Stimulated activated CD8-positive, alpha-beta memory T cell treated with anti-CD3 and anti-CD28 coated beads, Interleukin-15, amount 100 ng/mL, for 24 hours (primary cell): ENCODE measurements at places on chromosomes 6 and 20.

GRCh38 chr20:9022376-9022775, 46.5 kb upstream of the PLCB4 start:
- DNase-seq, result no peak

- no peak for DNase-seq
Observed at GRCh38 chr6:15016813-15017212, 229.1 kb upstream of the JARID2 start.

DNA sequence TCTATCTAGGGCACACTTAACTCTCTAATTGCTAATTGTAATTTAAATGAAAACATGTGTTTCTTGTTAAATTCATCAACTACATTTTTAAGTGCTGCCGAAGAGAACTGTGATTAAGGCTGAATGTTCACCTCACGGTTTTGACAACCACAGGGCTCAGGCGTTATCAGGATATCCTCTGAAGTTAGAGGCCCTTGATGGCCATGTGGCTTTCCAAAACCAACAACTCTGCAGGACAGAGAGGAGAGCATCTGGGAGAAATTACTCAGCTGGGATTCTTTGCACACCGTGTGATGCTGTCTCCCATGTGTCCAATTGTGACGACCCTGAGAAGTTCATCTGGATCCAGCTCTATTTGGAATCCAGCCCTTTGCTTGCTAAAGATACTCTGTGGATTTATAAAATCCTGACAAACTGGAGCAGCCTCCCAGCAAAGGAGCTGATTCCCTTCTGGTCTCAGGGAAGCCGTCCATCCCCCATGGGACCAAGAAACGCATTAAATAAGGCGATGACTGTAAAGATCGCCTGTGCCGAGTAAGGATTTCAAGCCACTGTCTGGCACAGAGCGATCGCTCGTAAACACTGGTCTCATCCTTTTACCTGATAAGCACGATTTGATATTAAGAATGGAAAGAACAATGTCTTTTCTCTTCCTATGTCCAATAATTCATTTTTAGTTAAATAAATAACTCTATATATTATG, 401.1 kb downstream of the CD83 start:
- no peak for DNase-seq

GRCh38 chr20:11331096-11331495, 586.6 kb upstream of the BTBD3 start:
- no peak for DNase-seq
